ENCODE measurements at places on chromosomes 6 and 20.

- DNase-seq: no peak
Observed at GRCh38 chr6:11404081-11404480, 133.5 kb upstream of the TMEM170B start.

- no peak for DNase-seq
Observed at GRCh38 chr6:5085648-5086293, 630 bp downstream of the PPP1R3G start.

GRCh38 chr6:40937491-40937890 is 101.5 kb downstream of the UNC5CL start:
- no peak for DNase-seq

- DNase-seq: no peak
Observed at GRCh38 chr6:6885521-6886170, 222.1 kb upstream of the RREB1 start.

DNA sequence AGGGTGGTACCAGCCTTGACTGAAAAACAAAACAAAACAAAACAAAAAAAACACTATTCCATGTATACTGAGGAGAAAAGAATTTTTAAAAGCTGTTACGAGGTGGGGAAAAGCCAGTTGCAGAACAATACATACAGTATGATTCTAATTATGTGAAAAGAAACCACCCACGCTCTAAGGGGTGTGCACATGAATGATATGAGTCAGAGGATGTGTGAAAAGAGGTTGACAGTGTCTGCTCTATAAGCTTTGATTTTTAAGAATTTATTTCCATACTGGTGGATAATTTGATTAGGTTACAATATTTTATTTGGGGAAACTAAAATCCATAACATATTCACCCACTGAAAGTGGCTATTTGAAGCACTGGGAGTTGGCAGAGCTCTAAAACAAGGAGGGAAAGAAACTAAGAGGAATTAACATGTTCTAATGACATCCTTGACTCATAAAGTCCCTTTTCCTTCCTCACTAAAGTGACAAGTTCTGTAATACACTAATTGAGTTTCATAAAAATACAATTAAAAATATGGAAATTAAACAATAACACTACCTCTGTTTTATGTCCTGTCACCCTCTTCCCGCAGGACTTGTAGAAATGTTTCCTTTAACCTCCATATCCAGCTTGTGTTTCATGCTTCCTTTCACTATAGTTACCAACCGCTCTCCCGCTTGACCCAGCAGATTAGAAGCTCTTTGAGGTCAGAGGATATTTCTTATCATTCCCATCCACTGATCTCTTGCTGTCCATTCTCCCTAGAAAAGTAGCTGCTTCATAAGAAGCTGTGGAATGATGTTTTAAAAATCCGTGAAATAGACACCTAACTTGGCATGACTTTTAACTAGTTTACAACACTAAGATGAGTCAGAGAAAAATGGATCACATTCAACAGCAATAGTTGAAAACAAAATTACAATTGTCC is 118.6 kb upstream of the CCDC28A start:
- no peak for DNase-seq

DNA sequence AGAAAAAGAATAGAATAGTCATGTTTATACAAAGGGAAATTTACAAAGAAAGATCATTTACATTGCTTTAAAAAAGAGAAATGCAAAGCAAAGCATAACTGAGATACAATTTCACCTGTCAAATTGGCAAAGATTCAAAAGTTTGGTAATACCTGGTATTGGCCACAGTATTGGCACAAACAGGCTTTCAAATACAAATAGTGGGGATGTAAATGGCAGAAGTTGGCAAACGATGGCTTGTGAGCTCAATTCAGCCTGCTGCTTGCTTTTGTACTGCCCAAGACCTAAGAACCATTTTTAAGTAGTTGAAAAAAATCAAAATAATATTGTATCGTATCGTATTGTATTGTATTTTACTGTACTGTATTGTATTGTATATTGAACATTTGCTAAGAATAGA is 194.5 kb upstream of the JAG1 start:
- DNase-seq: no peak

DNA sequence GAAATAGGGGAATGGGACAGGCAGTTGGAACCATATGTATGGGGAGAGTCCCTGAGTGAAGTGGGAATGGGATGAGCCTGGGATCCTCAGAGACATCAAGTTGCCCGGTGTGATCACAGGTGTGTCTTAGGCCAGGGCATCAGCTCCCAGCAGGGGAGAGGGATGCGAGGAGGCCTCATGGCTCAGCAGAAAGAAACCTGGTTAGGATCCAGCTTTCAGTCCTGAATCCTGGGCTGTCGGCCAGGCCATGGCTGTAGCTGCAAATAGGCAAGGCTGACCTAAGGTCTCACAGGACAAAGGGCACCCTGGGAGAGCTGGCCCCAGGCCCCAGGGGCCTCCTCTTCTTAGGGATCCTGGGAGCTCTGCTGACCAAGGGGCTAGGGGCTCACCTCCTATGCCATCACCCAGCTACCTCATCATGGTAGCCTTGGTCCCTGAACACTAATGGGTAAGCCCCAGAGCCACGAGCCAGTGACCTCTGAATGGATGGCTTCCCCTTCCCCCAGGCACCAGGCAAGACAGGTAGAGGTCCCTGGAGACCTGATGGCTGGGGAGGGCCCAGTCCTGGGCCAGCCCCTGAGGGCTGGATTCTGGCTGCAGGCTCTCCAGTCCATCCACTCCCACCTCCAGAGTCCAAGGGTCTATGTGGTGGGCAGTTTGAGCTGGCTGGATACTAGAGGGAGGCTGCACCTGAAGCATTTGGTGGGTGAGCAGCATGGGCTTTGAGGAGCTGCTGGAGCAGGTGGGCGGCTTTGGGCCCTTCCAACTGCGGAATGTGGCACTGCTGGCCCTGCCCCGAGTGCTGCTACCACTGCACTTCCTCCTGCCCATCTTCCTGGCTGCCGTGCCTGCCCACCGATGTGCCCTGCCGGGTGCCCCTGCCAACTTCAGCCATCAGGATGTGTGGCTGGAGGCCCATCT is at the start of gene SLC22A7:
Gene SLC22A7 (plus strand): TSS at position 617 of the 921 bp plus-strand sequence. CDS start 99 bp downstream, at position 716.
- DNase-seq: no peak

DNA sequence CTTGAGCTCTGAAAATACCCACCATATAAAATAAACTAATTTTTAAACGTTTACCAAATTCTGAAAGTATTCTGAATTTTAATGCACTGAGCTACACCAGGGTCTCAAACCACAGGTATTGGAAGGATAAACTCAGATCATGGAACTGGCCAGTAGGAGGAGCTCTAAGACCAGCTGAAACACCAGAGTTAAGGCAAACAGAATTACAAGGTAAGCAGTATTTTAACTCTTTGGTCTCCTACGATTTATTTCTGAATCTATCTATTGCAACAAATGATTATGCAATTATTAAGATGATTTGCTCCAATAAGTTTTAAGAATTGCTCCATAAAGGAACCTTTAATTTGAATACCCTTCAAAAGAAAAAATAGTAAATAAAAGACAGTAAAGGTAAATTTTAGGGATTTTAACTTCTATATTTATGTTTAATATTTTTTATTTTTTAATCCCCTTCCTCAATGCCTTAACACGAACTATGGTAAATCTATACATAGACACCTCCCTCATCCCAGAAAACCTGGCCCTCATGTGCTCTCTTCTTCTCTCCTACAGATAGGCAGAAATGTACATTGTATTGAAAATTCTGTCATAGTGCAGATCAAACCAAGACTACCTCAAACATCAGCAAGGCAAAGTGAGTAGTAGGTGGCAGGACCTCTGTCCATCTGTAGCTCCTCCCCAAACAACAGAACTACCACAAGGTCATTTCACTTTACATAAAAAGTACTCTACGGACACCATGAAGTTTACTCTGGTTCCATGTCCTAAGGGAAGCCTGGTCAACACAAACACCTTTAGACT is 58.4 kb downstream of the SMLR1 start:
- peak; percentile 62 for DNase-seq

DNA sequence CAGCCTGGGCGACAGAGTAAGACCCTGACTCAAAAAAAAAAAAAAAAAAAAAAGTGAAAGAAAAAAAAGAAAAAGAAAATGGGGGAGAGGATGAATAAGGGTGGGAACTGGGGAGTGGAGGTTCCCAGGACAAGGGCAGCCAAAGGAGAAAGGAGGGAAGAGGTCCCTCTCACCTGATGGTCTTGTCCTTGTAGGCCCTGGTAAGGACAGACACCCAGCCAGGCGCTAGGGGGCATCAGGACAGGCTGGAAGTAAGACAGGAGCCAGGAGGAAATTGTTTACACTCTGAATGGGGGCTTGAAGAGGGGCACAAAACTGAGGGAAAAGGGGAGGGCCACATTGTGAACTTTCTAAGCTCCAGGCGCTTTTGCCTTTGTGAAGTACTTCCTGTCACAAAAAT is 2.3 kb upstream of the ALDH5A1 start:
- no peak for DNase-seq

DNA sequence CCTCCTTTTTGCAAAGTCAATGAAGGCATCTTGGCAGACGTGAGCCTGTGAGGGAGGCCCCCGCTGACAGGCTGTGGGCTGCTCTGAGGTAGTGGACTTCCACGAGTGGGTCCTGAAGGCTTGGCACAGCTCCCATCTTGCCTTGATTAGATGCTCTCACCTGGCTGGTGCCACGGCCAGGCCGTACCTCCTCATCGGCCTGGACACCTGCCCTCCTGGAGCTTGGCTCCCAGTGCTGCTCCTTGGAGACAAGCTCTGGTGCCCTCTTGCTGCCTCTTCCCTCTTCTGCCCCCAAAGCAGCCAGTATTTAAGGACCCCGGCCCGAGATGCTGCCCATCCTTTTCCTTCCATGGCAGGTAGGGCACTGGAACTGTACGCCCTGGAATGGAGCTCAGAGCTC is 93.5 kb downstream of the ERMARD start:
- DNase-seq: no peak

- DNase-seq: no peak
Observed at GRCh38 chr6:11412616-11413015, 124.9 kb upstream of the TMEM170B start.

DNA sequence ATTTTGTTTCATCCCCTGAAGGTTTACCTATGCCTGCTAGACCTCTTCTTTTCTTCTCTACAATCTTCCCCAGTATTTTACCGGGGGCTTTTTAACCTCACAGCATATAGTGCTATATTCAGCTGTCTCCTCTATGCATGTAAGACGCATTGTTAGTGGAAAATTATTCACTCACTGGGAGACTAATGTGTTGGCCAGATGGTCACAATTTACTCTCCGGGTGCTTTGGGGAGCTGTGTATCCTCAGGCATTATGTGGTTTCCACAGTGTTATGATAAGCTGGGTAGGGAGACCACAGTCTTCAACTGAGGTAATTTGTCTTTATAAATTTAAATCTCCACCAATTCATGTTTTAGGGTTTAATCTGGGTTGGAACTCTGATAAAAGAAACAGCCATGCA is 553.8 kb upstream of the PTCHD4 start:
- no peak for DNase-seq

- no peak for DNase-seq
Observed at GRCh38 chr20:52954849-52955248, 17.3 kb upstream of the TSHZ2 start.

- DNase-seq: no peak
Observed at GRCh38 chr20:16313917-16314316, 259.3 kb downstream of the KIF16B start.

- DNase-seq: no peak
Observed at GRCh38 chr6:157420497-157420896, 39.5 kb downstream of the ZDHHC14 start.

DNA sequence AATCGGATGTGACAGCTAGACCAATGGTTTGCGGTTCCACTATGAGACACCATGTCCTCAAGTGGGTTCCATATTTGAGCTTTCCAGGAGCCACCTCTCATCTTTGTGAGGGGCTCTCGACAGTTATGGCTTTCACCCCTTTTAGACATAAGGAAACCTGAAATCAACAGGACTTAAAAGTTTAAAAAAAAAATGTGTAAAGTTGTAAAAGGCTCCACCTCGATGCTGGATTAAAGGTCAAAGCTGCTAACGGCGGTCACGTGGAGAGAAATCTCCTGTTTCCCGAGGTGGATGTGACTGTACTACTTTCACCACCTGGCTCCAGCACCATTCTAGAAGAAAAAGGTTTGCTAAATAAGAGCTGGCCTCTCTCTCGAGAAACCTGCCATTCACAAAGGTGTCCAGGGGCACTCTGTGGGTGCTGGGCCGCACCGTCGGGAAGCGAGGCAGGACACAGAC is 542 bp downstream of the ATP5F1E start:
- DNase-seq: no peak

GRCh38 chr6:17663226-17663625 is 43.5 kb downstream of the NUP153 start:
- DNase-seq: no peak

DNA sequence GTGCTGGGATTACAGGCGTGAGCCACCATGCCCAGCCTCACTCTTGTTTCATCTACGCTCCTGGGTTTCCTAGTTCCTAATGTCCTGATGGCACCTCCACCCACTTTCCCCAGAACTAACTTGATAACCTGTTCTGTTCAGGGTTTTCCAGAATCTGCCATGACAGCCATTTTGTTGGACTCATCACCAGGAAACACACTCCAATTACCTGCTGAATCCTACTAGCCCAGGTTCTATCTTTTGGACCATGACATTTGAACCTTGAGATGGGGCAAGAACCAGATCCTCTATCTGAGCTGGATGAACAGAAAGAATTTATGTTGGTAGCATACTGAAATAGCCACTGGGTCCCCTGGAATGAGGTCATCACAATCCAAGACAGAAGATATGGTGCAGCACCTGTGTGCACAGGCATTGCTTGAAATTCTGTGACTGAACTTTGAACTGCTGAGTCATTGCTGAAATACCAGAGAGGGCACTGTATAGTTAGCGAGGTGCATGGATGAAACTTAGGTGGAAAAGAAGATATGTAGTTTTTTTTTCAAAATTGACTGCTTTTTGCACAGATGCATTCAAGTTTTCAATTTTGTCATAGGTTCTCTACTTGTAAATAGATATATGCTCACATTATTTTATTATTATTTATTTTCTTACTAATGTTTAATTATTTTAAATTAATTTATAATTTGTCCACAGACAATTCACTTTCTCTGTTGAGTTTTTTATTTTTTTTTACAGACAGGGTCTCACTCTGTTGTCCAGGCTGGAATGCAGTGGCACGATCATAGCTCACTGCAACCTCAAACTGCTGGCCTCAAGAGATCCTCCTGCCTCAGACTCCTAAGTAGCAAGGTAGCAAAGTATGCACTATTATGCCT is 42.8 kb upstream of the TASP1 start:
- no peak for DNase-seq

- DNase-seq: no peak
Observed at GRCh38 chr6:68173616-68174015, 461.5 kb upstream of the ADGRB3 start.

Measured in effector CD8-positive, alpha-beta T cell (primary cell).